ENCODE measurements at places on chromosomes 1 and 21.

GRCh38 chr1:111582644-111583618 lies 36.7 kb upstream of the RAP1A start:
- no peak for DNase-seq

DNA sequence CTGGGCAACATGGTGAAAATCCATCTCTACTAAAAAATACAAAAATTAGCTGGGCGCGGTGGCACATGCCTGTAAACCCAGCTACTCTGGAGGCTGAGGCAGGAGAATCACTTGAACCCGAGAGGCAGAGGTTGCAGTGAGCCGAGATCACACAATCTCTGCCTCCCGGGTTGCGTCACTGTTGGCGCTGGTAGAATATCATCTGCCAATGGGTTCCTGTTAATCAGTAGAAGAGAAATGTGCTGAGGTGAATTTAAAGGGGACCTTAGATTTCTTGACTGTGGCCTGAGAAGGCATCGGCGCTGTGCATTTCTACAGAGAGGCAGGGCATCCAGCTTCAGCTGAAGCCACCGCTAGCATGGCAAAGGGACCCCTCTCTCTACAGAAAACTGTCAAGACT lies 68.0 kb downstream of the TGFB2 start:
- DNase-seq = no peak

GRCh38 chr21:44954281-44954771 lies 14.5 kb downstream of the SLX9 start:
- no peak for DNase-seq

DNA sequence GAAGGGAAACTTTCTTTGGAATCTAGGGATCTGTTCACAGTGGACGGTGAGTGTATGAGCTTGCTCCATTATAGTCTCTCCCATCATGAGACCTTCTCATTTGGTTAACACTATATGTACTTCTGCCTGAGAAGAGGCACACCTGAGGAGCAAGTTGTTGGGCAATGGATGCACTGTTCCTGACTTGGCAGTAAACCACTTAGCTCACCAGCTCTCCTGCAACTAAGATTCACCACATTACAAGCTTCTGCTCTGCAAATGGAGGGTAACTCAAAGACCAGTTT lies 10.2 kb downstream of the MACF1 start:
- DNase-seq = no peak

GRCh38 chr1:184888505-184888904 lies 85.8 kb downstream of the NIBAN1 start:
- DNase-seq = no peak

DNA sequence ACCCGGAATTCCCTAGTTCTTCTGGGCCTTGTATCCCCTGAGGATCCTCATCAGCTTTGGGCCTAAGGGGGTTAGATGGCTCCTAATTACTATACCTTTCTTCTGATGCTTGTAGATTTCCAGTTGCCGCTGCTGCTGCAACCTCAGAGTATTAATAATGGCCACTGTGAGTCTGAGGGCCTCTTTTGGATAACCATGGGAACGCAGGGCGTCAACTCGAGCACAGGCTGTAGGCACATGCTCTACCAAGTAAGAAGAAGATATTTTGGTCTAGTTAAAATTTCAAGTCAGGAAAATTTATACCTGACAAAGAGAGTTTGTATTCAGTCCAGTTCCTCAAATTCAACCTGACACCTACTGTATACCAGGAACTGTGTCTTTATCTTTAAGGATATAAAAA lies 28.2 kb downstream of the UROD start:
- no peak for DNase-seq

GRCh38 chr1:94327001-94327690 lies 89.8 kb upstream of the ARHGAP29 start:
- DNase-seq = no peak

- no peak for DNase-seq
Measured at GRCh38 chr1:103220631-103221041, 112.3 kb upstream of the COL11A1 start.

GRCh38 chr1:244164511-244164890 lies 113.4 kb downstream of the ZBTB18 start:
- no peak for DNase-seq

GRCh38 chr1:12376236-12377045 lies 146.6 kb downstream of the VPS13D start:
- no peak for DNase-seq

- no peak for DNase-seq
Measured at GRCh38 chr1:107477233-107477632, 336.4 kb downstream of the NTNG1 start.

Measured in activated CD4-positive, alpha-beta T cell treated with anti-CD3 and anti-CD28 coated beads, Interleukin-2, Interleukin-4, amounts not matched to agents 100 ng/mL and 50 ng/mL, durations not matched to agents 16 hours and 8 hours (primary cell).